ENCODE measurements at places on chromosomes 3 and 15. TPM values are rescaled to one million over a fixed set of nuclear protein-coding genes. Genes with fewer than 3 reads are reported as not detected.

The EPHA6 gene
- total RNA-seq = not detected

The GOLGA6L26 gene
- total RNA-seq = not detected

The SH2D7 gene
- not detected for total RNA-seq

The KLHDC8B gene
- 1.8 TPM for total RNA-seq

The LNP1 gene
- 2.3 TPM for total RNA-seq

The NLGN1 gene
- total RNA-seq = not detected

The GOLGA6L6 gene
- not detected for total RNA-seq

The ACTC1 gene
- not detected for total RNA-seq

The IL17RC gene
- 0.46 TPM for total RNA-seq

The GPR160 gene
- 5.7 TPM for total RNA-seq

The IQGAP1 gene
- total RNA-seq = 186 TPM
